A172 (cell line): ENCODE measurements at places on chromosomes 6 and 20.

DNA sequence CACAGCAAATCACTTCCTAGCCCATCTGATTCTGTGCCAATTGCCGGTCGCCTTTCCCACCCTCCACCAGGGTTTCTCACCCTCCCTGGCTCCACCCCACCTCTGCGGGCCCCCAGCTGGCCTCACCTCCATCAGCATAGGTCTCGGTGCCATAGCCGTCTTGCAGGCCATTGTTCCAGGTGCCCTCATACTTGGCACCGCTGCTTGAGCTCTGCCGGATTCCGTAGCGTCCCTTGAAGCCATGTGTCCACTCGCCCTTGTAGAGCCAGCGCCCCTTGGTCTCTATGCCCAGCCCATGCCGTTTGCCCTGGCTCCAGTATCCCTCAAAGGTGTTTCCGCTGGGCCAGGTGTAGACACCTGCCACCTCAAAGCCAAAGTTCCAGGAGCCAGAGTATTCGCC is 787 bp downstream of the JPH2 start:
- DNase-seq = no peak

DNA sequence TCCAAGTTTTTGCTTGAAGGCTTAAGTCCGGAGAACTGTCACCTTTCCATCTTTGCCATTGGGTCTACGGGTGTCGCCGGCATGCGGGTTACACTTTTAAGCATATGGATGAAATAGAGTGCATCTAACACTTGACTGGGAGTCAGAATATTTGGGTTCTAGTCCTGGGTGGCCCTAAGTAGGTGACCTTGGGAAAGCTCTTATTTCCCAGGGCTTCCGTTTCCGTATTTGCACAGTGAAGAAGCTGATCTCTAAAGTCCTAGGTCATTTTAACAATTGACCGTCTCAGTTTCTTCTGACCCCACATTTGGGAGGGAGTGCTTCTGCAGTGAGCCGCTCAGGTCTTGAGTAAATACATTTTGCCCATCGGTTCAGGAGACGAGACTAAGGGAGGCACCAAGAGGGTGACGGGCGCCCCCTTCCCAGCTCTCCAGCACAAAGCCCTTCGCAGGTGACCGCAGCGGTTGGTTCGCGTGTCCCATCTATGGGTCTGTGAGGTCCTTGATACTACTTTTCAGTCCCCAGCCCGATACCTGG is 651 bp upstream of the BLTP3A start:
- DNase-seq = peak; percentile 22

DNA sequence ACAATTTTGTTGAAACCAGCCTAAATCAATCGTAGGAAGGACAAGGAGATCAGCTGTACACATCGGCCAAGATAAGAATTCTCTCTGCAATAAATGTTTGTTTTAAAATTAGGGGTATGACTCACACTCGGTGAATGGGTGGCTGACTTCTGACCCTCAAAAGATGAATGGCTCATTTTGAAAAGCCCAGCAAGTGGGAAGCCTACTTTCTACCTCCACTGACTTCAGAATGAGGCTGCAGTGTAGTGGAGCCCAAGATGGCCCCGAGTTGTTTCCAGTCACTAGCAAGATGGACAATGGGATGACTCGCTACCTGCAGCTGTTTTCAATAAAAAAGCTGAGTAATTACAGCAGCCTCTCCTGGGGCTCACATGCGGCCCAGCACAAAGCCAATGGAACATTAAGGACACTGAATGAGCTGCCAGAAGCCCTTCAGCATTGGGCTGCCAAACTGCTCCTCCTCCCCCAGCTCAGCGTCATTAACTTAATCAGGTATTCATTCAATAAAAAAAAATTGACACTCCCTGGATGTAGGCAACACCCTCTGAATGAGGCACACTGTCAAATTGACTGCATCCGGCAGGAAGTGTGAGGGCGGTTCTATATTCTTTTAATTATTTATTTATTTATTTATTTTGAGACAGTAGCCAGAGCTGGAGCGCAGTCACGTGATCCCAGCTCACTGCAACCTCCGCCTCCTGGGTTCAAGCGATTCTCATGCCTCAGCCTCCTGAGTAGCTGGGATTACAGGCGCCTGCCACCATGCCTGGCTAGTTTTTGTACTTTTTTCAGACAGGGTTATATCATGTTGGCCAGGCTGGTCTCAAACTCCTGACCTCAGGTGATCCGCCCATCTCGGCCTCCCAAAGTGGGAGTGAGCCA is 107.3 kb downstream of the GMPR start:
- DNase-seq = peak; percentile 91

DNA sequence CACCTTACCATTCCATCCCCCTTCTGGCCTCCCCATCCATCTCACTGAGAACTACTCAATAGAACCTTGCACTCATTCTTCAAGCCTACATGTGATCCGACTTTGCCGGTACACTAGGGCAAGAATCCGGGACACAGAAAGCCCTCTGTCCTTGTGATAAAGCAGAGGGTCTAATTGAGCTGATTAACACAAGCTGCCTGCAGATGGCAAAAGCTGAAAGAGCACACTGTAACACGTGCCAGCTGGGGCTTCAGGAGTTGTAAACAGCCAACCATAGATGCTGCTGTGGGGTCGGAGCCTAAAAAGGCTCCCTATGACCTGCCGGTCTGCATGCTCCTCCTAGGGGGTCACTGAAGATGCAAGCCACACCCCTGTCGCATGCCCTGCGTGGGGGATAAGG is 124.1 kb downstream of the RNF144B start:
- no peak for DNase-seq

DNA sequence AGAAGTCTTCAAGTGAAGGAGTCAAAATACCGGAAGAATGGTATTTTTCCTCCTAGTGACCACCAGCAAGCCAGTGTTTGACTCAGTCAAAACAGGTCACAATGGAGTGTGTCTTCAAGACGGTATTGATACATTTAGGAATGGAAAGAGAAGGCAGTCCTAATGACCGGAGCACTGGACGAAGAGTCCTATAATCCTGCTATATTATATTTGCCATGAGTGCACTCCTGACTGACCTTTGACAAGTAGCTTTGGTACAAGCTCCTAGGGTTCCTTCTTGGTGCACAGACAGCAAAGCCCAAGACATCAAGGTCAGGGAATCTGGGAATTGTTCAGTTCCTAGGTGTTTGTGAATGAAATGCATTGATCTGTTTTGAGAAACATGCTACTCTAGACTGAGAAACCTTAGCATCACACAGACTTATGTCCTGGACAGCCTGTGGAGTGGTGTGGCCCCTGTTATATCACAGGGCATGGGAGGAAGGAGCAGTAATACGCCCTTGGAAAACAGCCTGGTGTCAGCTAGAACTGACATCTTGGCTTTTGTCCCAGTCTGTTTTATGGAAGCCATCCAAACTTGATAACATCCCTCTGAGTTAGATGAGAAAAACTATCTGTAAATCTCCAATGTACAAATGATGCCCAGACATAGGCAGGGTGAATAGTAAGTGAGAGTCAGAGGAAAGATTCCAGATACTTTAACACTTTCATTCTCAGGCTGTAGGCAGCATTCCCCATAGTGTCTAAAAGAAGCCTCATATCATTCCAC is 18.5 kb downstream of the NOX3 start:
- DNase-seq = peak; percentile 46

- peak; percentile 89 for DNase-seq
These were observed 24.7 kb downstream of the TTLL9 start for GRCh38 chr20:31894980-31895675.

GRCh38 chr20:63262836-63263235 is 8.6 kb upstream of the NKAIN4 start:
- DNase-seq = no peak

DNA sequence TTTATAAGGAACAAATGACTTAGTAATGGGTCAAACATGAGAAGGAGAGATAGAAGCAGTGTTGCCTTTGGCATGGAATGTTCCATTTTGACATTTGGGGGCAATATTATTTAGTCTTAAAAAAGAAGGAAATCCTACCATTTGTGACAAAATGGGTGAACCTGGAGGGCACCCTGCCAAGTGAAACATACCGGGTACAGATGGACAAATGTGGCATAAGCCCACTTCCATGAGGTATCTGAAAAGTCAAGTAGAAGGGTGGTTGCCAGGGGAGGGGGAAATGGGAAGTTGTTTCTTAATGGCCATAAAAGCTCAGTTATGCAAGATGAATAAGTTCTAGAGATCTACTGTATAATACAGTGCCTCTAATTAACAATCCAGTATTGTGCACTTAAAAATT is 269.3 kb downstream of the TBC1D7 start:
- DNase-seq = no peak

GRCh38 chr6:110345025-110345424 is 13.1 kb downstream of the METTL24 start:
- DNase-seq = no peak

- no peak for DNase-seq
These were observed 9.5 kb downstream of the NCR2 start for GRCh38 chr6:41344876-41345275.

GRCh38 chr6:23663652-23664051 is 462.4 kb upstream of the NRSN1 start:
- DNase-seq = no peak

GRCh38 chr20:11608736-11609135 is 309.0 kb upstream of the BTBD3 start:
- DNase-seq = no peak

- peak; percentile 51 for DNase-seq
These were observed 27.4 kb upstream of the IGF2R start for GRCh38 chr6:159941286-159942113.

DNA sequence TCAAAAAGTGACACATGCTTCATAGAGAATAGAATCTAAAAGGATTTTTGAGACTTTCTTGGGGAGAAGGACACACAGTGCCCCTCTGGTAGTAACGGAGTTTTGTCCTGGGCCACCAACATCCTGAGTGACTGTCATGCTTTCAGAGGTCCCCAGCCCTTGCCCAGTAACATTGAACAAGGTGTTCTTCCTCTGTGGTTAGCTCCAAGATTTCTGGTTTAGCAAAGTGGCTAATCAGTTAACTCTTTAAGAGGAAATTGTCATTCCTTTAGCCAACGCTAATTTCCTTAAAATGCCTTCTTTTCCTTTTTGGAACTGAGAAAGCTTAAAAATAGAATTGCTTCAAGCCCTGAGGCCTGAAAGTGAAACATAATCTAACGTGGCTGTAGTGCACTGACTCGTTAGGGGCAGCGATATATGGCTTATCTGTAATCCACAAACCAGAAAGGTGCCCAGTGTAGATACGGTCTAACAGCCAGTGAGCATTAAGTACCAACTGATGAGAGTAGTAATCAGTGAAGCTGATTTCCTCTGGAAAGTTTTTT is 7.8 kb downstream of the E2F3 start:
- no peak for DNase-seq

DNA sequence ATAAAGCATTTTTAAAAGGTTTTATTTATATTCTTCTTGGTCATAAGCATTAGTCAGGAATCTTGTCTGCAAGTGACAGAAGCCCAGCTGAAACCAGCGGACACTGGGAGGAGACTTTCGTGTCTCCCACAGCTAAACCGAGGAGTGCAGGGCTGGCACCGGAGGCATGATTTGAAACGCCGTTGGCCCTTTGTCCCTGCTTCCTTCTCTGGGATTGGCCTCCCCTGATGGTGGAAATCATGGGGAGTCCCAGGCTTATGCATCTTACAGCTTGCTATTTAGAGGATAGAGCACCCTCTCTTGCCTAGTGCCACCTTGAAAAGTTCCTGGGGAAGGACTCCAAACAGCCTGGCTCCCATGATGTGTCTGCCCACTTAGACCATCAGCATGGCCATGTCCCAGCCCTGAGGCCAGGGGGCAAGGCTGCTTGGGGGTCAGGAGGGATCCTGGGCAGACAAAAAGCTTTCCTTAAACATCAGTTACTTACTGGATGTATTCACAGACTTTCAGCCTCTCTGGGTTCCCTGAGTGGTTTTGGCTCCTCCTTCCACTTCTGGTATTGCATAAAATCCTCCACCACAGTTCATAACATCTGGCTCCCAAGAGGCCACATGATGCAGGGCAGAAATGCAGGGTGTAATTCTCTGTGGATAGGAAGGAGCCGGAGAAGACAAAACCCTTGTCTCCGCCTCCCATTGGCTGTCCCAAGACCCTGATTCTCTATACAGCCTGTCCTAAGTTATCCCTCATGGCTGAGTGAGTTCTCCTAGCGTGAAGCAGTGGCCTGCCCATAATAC is 49.3 kb upstream of the INSM1 start:
- no peak for DNase-seq

DNA sequence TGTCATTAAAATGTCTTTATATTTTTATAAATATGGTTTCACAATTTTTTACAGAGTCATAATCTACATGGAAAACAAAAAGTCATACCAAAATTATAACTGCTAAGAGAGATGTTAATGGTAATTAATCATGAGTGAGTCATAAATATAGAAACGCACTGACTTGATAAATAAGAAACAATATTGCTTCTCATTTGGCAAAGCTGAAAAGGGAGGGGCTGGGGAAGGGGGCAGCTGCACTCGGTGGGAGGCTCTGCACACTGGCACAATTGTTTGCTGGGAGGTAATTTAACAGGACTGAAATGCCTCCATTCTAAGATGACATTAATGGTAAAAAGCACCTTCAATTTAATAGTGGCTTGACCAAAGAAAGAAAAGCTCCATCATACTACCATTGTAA is 133.3 kb upstream of the AGPAT4 start:
- DNase-seq = no peak

GRCh38 chr6:155441112-155441465 is 14.6 kb downstream of the NOX3 start:
- DNase-seq = no peak

DNA sequence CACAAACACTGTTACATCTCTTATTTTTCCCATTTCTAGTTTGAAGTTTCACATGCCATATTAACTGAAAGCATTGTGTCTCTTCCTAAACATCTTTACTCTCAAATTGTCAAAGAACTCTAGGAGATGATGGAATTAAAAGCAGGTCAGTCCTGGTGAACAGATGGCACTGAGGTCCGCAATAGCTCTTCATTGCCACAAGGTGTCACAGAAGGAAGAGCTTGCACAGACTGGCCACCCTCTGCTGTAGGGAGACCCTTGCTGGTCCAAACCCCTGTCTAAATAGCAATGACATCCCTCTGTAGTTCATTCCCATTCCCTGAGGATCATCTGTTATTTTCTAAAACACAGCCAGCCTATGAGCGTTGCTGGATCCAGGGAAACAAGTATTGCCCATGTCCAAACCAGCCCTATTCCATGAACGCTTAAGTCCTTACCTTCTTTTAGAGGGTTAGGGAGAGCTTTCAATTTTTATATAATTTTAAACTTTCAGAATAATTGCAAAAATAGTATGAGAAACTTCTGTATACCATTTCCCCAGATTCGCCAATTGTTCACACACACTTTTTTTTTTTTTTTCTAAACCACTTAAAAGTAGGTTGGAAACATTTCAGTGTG is 10.1 kb upstream of the HDAC2 start:
- peak; percentile 24 for DNase-seq

GRCh38 chr20:40268321-40269075 is 420.5 kb downstream of the MAFB start:
- no peak for DNase-seq
